ENCODE measurements at places on chromosomes 4 and X.

DNA sequence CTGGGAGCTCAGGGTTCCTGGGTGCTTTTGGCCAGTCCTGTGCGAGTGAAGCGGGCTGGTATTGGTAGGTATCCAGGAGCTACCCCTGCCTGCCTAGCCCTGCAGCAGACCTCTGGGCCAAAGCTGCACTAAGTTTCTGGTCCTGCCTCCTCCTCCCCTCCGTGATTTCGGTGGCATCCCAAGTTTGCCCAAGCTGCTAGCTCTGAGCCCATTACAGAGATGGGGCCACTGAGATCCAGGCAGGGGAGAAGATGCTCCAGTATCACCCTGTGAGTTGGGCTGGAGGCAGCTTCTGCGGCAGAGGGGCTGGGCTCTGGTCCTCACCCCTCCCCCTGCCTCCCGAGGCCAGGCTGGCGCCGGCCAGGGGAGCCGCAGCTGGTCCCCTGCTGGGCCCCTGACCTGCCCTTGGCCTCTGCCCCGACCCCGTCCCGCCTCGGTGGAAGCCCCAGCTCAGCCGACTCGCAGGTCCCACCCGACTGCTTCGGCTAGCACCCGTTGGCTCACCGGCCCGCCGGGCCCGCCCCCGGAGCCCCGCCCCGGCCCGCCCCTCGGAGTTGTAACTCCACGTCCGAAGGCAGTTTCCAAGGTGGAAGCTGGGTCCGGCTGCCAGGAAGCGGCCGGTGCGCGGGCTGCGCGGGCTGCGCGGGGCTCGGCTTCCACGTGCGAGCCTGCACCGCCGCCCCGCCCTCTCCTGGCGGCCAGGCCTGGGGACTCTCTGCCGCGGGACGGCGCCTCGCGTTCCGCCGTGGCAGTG lies at the start of gene DUSP9:
Gene DUSP9, plus strand, starts transcription at position 584 of the 754 bp plus-strand sequence. CDS start 751 bp downstream, outside the sequence.
- DNase-seq: no peak

GRCh38 chr4:155468282-155468681 lies 91.5 kb upstream of the MAP9 start:
- no peak for DNase-seq

DNA sequence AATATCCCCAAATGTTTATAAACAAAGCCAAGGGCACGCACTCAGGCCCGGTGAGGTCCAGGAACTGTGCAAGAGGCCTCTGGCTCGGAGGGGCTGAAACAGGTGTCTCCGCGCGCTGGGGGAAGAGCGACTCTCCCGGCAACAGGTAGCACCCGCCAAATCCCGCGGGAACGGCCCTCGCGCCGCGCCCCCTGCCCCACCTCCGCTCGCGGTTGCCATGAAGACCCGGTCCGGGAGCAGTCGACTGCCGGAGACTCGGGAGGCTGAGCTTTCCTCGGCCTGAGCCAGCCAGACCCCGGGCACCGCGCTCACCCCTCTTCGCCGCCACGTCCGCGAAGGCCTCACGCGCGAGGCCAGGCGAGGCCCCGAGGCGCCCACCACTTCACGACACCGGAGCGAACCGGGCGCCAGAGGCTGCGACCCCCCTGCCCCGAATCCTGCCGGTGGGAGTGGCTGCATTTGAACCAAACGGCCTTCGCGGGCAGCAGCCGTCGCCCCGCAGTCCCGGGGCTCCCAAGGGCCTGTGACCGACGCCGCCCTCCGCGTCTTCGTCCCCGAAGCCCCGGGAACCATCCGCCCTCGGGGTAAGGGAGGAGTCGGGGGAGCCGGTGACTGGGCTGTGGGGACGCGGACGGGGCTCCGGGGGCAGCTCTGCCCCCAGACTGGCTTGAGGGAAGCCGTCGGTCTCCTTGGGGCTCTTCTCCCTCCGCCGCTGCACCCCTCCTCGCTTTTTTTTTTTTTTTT lies at the start of gene NSUN7:
Gene NSUN7, plus strand, starts transcription at position 239 of the 744 bp plus-strand sequence. CDS start 739 bp downstream, outside the sequence.
- no peak for DNase-seq

DNA sequence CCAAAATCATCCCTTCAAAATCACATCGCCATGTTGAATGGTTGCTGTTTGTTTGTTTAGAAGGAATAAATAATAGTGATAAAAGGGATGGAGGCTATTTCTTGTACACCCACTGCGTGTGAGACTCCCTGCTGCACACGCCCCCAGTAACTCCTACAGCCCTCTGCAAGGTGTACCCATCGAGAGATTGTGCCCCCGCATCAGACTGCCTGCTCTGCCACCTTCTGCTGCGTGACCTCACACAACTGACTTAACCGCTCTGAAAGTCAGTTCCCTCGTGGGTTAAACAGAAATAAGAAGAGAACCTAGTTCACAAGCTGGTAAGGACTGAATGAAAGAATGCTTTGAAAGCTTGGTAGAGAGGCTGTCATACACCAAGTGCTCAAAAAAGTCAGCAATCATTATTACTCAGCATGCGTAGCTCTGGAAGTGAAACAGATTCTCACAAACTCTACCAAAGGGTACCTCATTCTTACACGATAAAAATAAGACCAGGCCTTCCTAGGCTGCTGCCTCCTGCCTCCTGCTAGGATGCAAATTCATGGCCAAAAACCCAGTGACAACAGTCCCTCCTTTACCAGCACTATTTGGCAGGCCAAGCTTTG lies 147.1 kb downstream of the CPEB2 start:
- DNase-seq: no peak

GRCh38 chrX:9258421-9259104 lies 206.3 kb upstream of the TBL1X start:
- DNase-seq: no peak

GRCh38 chr4:110275871-110276270 lies 77.5 kb upstream of the ELOVL6 start:
- peak; percentile 5 for DNase-seq

GRCh38 chr4:182648766-182649165 lies 268.4 kb downstream of the DCTD start:
- no peak for DNase-seq

DNA sequence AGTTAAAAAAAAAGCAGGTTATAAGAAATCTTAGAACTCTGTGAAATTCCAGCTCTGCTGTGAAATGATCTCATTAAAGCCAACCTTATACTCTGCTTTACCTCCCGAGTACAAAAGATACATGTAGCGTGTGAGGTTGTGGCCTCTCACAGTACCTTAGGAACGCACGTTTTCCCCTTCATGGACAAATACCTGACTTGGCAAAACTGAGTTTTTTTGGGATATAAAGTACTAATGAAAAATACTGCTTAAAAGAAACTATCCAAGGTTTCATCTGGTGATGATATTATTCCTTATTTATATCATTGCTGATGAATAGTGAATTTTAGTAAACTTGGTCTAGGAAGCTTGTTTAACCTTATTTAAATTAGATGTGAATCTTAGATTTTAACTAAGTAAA lies 48.9 kb downstream of the WWC2 start:
- DNase-seq: no peak

- DNase-seq: no peak
Measured at GRCh38 chr4:159787901-159788300, 685.0 kb downstream of the RAPGEF2 start.

DNA sequence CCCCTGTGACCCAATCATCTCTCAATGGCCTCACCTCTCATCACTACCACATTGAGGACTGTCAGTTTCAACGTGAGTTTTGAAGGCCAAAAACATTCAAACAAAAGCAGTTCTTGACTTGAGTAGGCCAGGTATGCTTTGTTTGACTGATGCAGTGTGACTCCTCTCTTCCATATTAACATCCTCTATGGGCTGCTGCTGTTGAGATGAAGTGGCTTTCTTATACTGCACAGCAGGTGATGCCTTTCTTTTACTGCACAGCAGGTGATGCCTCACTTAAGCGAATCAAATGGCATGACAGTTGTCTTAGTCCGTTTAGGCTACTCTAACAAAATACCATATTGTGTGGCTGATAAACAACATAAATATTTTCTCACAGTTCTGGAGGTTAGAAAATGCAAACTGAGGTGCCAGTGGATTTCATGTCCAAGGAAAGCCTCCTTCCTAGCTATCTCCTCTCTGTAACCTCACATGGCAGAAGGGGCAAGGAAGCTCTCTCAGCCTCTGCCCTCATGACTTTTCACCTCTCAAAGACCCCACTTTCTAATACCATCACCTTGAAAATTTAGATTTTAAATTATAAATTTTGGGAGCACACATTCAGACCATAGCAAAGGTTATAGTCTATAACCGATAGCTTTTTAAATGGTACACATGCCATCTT lies 2267.9 kb upstream of the AGA start:
- DNase-seq: no peak

DNA sequence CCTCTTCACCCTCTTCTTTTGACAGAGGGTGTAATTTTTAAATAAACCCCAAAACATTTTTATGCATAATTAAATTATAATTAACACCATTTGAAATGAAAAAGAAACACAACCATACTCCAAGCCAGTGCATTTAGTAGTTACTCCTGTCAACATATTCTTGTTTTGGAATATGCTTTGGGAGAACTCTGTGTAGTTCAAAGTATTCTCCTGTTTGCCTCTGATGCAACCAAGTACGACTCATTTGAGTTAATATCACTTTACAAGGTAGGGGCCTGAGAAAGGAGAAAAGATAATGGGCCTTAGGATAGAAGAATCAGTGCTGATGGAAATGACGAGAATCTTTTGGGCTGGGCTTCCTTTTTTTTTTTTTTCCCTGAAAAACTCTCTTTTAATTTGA lies 2.7 kb downstream of the PTPN13 start:
- no peak for DNase-seq

Measured in AG09309 (cell line).